Activated CD8-positive, alpha-beta memory T cell treated with anti-CD3 and anti-CD28 coated beads, Interleukin-2, amount 50 U/mL, for 48 hours (primary cell): ENCODE measurements at places on chromosomes 3 and 15.

- no peak for DNase-seq
Observed at GRCh38 chr3:58191361-58191991, 19.3 kb downstream of the DNASE1L3 start.

GRCh38 chr3:177469216-177469615 lies 271.9 kb upstream of the TBL1XR1 start:
- no peak for DNase-seq

DNA sequence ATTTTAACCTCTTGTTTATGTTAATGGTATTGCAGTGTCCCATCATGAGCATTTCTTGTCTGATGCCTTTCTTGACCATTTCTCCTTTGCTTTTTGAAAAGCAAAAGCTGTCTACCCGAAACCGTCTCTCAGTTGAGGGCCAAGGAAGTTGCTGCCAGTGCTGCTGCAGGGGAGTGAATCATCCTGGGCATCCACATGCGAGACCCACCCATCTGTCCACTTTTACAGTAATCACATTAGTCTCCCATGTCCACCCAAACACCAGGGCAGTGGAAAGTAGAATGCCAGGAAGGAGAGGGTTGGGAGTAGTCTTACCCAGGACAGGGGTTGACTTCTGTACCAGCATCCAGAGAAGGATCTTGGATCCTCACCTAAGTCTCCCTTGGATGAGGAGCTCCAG lies 48.6 kb upstream of the TEX264 start:
- DNase-seq = no peak

GRCh38 chr15:73004462-73004861 lies 47.8 kb upstream of the NEO1 start:
- DNase-seq = no peak

- no peak for DNase-seq
Observed at GRCh38 chr3:105051972-105052371, 314.7 kb upstream of the ALCAM start.

DNA sequence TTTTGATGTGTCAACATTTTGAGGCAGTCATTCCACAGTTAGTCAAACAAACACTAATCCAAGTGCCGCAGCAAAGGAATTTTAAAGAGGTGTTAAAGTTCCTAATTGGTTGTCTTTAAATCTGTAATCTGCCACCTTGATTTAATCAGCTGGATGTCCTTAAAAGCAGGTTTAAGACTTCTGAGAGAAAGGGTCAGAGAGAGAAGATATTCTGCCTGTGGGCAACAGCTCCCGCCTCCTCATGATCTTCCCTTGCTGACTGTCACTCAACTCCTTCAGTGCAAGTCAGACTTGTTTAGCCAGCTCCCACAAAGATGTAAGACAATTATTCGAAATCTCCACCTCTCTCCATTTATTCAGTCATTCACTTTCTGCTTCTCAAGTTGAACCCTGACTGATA lies 92.6 kb upstream of the MYRIP start:
- DNase-seq = no peak

- DNase-seq = no peak
Observed at GRCh38 chr3:99013777-99014315, 112.4 kb upstream of the DCBLD2 start.

GRCh38 chr15:35397027-35397426 lies 148.9 kb downstream of the DPH6 start:
- no peak for DNase-seq

DNA sequence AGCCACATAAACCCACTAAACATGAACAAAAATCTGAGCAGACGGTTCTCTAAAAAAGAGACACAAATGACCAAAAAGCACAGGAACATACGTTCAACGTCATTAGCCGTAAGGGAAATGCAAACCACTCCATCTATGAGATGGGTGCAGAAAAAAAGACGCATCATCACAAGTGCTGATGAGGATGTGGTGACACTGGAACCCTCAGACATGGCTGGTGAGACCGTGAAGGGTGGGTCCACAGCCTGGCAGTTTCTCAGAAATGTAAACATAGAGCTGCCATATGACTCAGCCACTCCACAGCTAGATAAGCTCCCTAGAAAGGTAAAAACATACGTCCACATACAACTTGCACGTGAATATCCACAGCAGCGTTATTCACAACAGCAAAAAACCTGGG lies 23.3 kb downstream of the PCSK6 start:
- peak; percentile 33 for DNase-seq

- DNase-seq = no peak
Observed at GRCh38 chr15:101398247-101398646, 91.3 kb downstream of the PCSK6 start.

DNA sequence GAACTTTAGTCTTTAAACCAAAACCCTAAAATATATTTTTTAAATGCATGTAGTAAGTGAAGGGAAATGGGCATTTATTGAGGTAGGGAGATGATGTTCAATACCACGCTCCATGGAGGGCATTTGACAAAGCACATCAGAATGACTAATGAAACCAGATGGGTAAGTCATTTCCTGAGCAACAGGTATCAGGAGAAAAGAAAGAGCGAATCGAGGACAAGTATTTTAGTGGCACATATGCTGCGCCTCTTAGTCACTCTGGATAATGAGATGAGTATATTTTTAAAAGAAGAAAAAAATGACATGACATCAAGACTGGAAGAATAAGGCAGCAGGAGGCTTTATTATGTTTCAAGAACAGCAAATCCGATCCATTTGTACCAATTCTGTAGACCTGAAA lies 129.0 kb upstream of the ARHGEF3 start:
- DNase-seq = no peak

DNA sequence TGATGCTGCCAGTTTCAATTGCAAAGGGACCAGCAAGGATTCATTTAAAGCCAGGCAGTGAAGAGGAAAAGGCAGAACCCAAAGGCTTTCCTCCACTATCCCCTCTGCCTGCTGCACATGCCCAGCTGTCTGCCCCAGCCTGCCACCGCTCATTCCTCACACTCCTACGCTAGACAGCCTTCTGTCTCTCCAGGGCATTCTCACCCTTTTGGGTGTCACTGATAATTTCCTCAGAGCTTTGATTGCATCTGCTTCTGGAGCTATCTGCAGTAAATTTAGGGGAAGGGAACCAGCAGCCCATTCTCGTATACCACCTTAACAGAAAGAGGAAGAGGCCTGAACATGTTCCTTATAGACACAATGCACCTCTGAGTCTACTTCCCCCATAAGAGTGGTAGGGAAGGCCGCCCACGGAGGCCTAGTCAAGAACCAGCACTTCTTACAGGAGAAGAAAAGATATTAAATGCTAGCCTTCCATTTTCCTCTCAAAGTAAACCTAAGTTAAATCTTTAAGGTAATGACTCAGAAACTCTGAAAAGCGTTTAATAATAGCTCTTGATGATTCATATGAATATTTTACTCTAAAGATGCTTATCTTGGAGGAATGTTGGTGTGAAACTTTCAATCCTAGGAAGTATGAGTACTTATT lies 20.9 kb downstream of the NUDT16 start:
- no peak for DNase-seq

DNA sequence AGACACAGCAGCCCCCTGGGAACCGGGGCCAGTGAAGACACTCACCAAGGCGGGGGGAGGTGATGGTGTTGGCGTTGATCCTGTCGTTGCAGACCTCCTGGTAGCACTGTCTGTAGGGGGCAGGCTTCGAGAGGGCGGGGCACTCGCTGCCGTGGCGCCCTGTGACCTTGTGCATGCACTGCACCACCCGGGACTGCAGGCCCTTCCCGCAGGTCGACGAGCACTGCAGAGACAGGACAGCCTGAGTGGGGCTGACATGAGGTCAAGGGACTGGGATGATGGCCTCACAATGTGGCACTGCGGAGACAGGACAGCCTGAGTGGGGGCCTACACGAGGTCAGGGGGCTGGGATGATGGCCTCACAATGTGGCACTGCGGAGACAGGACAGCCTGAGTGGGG lies 242.8 kb upstream of the LYSMD4 start:
- DNase-seq = no peak

- DNase-seq = no peak
Observed at GRCh38 chr3:40951636-40952035, 247.7 kb upstream of the CTNNB1 start.

DNA sequence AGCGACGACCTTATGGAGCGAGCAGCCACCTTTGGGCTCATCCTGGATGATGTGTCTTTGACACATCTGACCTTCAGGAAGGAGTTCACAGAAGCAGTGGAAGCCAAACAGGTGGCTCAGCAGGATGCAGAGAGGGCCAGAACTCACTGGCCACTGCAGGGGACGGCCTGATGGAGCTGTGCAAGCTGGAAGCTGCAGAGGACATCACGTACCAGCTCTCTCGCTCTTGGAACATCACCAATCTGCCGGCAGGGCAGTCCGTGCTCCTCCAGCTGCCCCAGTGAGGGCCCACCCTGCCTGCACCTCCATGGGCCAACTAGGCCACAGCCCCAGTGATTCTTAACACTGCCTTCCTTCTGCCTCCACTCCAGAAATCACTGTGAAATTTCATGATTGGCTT lies 10.4 kb downstream of the NR1I2 start:
- DNase-seq = no peak

GRCh38 chr3:111828530-111828929 lies 30.5 kb upstream of the PHLDB2 start:
- no peak for DNase-seq

- no peak for DNase-seq
Observed at GRCh38 chr3:102089239-102089638, 239.9 kb downstream of the NFKBIZ start.

DNA sequence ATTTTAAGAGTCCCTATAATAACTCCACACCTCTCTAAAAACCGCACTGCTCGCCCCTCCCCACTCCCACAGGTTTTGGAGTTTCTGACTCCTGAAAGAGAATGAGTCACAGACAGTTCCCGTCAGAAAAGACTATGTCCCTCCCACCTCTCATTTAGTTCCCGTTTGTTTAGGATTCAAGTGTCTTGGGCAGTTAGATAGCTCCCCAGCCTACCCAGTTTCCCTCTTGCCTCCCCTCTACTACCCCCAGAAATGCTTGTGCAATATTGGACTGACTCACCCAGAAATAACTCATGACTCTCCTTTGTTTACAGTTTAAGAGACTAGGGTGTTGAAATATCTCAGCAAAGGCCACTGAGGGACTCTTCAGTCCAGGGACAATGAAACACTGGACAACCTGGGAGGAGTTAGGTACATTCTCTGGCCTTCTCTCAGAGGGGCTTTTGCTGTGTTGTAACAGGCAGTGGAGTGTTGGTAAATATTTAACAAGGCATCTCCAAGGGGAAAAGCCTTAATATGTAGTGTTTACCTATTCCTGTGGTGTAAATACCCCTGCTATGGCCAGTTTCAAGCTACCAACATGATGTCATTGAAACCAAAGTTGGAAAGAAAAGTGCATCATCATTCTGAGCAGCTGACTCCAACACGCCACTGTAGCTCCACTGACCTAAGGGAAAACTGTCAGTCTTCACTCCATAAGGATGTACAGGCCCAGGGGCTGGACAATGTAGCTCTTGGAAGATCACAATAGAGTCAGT lies 96.1 kb upstream of the CHD2 start:
- peak; percentile 75 for DNase-seq

- no peak for DNase-seq
Observed at GRCh38 chr3:184050217-184050847, 2.5 kb upstream of the HTR3C start.

DNA sequence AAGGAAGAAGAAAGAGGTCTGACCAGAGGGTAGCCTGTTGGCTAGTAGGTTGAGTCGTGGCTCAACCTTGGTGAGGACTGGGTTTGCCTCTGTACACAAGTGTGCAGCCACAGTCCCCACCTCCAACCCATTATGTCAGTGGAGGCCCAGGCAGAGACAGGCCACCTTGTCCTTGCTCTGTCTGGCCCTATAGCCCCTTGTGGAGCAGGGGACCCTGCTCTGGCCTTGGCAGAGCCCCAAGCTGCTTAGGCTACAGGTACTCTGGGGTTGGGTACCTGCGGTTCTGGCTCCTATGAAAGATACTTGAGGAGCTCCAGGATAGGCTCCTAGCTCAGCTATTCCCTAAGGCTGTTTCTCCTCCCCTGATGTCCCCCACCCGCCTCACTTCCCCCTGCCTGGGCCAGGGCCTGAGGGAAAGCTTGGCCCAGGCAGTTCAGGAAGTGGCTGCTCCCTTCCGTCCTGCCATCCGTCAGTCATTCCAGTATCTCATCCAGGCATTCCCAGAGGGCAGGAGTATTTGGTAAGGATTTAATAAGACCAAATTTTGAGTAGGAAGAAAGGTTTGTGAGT lies 44.0 kb downstream of the FGD5 start:
- DNase-seq = no peak

DNA sequence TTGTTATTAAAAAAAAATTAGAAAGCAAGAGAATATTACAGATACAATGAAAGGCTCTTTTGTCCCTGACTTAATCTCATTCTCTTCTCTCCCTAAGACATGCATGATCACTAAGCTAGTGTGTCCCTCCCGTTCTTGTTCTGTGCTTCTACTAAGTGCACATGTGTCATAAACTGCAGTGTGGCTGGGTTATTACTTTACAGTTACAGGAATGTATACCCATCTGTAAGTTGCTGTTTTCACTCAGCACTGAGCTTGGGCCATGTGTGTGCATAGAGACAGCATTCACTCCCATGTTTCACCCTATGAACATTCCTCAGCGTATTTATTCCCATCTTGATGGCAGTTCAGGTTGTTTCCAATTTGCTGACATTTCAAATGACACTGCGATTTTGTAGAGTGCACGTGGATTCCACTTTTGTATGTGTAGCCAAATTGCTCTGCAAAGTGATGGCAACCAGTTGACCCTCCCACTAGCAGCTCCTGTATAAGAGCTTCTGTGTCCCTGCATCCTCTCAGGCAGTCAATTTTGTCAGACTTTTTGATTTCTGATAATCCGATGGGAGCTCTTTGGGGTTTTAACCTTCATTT lies 145.8 kb upstream of the UBE2E1 start:
- no peak for DNase-seq

DNA sequence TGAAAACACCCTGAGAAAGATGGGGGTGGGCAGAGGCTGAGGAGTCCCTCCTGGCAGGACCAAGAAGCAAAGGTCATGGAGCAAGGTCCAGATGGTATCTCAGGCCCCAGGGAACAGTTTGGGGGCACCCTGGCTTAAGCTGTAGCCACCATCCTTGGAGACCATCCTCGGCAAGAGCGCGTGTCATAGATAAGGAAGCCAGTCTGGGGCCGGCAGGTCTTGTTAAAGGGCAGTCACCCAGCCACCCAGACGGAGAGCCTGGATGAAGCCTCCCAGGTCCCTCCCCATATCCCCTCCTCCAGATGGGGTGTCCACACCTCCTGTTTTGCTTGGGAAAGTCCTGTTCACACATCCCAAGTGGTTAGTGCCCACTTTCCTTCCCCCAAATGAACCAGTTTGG lies 191.1 kb downstream of the KLF13 start:
- DNase-seq = no peak

DNA sequence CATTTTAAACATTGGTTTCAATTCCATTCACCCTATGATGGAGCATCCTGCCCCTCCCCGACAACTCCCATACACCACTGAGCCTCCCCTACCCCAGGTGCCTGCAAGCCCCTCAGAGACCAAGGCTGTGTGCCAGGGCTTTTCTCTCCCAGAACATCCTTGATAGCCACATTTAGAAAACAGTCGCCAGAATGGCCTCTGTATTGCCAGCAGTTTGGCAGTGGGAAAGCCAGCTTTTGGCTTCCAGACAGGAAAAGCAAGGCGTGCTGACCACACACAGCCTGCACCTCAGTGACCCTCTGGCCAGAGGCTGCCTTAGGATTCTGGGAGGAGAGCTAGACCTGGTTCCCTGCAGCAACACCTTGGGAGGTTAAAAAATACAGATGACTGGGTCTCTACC lies 18.2 kb upstream of the HRH1 start:
- DNase-seq = peak; percentile 20

- DNase-seq = peak; percentile 74
Observed at GRCh38 chr15:92883163-92883875, 16.8 kb upstream of the CHD2 start.
